SJSA1 (cell line): ENCODE measurements at places on chromosomes 7 and 10.

- peak; percentile 32 for DNase-seq
These were observed 36.6 kb downstream of the PLPP4 start for GRCh38 chr10:120493411-120494312.

DNA sequence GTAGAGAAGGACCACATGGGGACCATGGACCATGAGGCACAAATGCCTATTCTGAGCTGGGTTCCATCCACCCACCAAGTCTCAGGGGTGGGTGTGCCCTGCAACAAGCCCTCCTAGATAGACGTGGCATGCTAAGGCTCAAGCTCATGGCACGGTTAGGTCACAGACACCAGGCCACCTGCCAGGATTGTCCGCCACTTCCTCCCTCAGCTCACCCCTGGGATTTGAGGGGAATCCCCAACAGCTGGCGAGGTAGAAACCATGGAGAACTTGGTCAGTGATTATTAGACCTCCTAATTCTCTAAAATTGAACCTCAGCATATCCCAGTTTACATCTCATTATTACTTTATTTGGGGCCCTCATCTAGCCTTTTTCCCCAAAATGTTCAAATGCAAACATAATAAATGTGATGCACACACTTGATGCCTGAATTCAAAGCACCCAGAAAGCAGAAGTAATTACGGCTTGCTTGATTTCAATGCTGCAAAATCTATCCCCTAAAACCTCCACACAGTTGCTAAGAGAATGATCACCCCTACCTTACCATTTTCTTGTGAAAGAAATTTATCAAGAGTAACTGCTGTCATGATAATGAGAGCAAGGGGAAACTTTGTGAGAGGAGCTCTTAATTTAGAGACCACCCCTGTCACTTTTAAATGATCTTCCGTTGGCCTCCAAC is 366.6 kb upstream of the PFKP start:
- DNase-seq, result no peak

DNA sequence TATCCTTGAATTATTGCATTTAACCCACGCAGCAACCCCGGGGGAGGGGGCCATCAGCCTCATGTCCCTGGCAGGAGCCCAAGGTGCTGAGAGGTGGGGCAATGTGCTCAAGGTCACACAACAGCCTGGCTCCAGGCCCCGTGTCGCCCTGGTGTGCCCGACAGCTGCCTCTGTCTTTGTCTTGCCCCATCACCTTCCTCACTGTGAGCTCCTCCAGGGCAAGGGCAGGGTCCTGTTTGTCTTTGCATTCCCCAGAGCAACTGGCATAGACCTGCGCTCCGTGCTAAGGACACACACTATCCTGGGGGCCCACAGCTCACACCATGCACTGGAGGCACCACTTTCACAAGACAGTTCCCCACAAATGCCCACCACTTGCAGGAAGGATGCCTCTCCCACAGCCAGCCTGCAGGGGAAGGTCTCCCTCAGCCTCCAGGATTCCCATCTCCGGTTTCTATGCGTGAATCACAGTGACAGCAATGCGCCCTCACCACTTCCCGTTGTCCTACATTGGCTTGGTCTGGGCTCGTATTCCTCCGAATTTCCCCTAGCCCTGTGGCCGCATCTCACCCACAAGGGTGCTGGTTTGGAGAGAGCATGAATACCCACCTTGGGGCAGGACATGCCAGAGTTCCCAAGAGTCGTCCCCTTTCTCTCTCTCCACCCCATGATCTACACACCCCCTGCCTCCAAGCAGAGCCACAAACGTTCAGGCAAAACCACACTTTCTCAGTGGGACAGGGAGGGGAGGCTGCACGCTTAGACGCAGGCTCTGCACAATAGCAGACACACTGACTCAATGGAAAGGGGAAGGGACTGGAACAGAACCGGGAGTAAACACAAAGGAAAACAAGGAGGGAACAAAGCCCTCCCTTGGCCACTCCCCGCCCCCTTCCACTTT is 10.3 kb downstream of the ITPRIP start:
- DNase-seq, result peak; percentile 85

- DNase-seq, result no peak
These were observed 107.4 kb downstream of the GSAP start for GRCh38 chr7:77308792-77309191.

GRCh38 chr7:129914536-129915272 is 38.1 kb downstream of the UBE2H start:
- no peak for DNase-seq
